Chondrocyte (in vitro differentiated cells): ENCODE measurements at places on chromosomes 11 and 22. TPM values are rescaled to one million over a fixed set of nuclear protein-coding genes. Genes with fewer than 3 reads are reported as not detected.

CECR2 gene
- 0.15 to 0.20 TPM in 2 of 3 replicates, not detected in the other for total RNA-seq

MRGPRX3 gene
- total RNA-seq: not detected in 3 replicates

PLA2G3 gene
- 0.07 to 0.13 TPM in 2 of 3 replicates, not detected in the other for total RNA-seq

CFAP300 gene
- 2.5 to 3.6 TPM (median 3.0 TPM) in 3 replicates for total RNA-seq

PHETA2 gene
- total RNA-seq: 1.4 to 2.2 TPM in 2 of 3 replicates, not detected in the other

SPI1 gene
- not detected in 3 replicates for total RNA-seq

NCAM1 gene
- 3.4 to 6.0 TPM (median 3.9 TPM) in 3 replicates for total RNA-seq

- no peak for DNase-seq
Observed at GRCh38 chr11:111512296-111513239, at the start of gene BTG4. BTG4 (minus strand) TSS chr11:111512386; CDS start chr11:111498776, 13,610 bp downstream.

GRCh38 chr22:27032091-27032761 is 374.8 kb downstream of the MIAT start:
- DNase-seq: no peak

- DNase-seq: no peak
Observed at GRCh38 chr22:26689513-26690301, 32.3 kb downstream of the MIAT start.

DNA sequence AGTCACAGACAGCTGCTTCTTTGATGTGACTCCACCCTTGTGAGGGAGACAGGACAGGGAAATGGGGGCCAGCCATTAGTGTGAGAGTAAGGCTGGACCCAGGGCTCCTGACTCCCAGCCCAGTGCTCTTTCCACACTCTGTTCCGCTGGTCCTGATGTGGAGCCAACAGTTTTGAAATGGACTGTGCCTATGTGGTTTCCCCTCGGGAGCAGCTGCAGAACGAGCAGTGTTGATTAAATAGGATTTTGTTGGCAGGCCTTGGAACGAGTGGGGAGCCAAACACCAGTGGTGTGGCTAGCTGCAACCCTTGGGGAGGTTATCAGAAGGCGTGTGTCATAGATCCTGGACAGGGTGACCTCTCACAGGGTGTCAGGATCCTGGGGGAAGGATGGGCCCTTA is 66.5 kb upstream of the AMPD3 start:
- DNase-seq: no peak

DNA sequence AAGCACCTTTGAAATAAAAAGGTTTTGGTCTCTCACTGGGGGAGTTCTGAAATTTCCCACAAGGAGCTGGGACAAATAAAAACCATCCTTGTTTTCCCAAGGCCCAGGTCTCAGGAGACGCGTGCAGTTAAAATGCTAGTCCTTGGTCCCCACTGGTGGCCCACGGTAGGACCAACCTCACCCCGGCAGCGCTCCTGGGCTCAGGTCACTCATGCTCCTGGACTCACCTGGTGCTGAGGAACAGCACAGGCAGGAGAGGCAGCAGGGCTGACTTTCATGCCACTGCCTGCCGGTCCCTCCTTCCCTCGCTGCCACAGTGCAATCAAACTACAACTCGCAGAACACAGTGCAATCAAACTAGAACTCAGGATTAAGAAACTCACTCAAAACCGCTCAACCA is 356.8 kb upstream of the CCDC179 start:
- peak; percentile 53 for DNase-seq
